Stimulated activated CD8-positive, alpha-beta memory T cell treated with anti-CD3 and anti-CD28 coated beads, Interleukin-4, amount 100 ng/mL, for 4 hours (primary cell): ENCODE measurements at places on chromosomes 1 and 21.

- DNase-seq: no peak
Observed at GRCh38 chr1:49389699-49390098, 613.0 kb upstream of the BEND5 start.

- no peak for DNase-seq
Observed at GRCh38 chr1:234965111-234965510, 163.5 kb downstream of the TOMM20 start.

GRCh38 chr21:29892379-29892778 lies 47.4 kb downstream of the GRIK1 start:
- DNase-seq: no peak

DNA sequence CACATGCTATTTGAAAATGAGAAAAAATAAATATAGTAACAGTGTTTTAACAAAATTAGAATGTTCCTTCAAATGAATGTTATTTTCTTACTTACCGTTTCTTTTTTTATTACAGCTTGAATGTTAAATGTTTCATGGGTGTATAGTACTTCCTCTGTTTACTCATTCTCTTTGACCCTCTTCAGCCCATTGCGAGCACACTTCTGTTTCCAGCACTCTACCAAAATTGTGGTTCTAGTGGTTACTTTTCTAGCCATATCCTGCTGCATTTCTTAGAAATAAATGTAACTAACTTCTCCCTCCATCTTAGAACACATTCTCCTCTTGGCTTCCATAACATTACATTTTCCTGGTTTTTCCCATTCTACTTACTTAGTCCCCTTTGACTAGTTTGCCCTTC lies 190.0 kb upstream of the C1orf105 start:
- DNase-seq: no peak

- no peak for DNase-seq
Observed at GRCh38 chr1:55623311-55623710, 408.1 kb upstream of the USP24 start.

DNA sequence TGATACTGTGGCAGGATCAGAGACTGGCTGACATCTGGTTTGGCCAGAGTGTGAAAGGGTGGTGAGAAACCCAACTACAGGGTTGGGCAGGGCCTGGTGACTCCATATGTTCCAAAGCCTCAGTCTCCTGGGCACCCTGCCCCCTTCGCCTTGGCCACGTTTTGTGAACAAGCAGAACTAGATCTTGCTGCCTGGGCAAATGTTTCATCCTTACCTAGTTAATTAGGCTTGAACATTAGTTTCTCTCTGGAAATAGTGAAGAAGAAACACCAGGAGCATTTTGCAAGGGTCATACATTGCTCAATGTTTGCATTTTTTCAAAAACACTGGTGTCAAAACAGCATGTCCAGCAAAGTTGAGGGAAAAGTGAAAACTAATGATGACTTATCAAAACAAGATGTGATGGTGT lies 60.5 kb downstream of the MAP3K7CL start:
- DNase-seq: no peak

DNA sequence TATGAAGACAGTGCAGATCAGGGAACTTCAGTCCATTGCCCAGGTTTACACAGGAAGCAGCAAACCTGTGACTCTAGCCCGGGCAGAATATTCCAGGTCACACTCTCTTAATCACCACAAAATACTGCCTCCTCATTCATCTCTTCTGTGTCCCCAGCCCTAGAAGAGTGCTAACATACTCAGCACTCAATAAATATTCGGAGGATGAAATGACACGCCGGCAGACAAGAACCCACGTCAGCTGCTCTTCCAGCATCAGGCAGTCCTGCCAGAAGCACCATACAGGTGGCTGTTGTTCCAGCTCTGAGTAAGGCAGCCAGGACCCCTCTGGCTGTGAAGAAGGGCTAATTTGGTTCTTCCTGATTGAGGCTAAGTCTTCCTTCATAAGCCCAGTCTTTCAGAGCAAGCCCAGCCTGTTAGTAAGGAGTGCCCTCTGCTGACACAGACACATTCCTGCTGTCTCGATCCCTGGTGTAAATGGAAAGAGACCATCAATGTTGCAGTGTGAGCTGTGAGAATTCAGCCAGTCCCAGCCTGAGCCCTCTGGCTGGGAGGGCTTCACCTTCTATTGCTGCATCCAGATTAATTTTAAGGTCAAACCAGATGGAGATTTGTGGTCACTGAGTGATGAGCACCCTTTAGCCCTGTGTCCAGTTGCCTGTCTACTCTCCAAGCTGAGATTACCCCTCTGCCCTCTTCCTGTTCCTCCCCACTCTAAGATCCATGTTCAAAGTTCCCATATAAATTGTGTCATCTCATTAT lies 45.0 kb upstream of the KIRREL1 start:
- DNase-seq: no peak

DNA sequence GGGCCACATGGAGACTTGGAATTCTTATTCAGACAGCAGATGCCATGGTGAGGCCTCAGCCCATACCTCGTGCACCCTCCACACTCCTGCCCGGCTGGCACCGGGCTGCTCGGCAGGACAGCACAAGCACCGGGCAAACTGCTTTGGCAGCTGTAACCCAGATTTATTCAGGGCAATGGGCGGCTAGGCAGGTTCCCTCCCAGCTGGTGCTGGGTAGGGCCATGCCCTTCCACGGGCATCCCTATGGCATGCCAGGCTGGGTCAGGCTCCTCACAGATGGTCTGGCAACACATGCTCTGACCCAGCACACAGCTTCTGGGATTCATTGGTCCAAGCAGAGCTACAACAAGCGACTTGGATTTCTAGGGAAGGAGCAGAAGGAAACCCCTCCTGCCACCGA lies 53.4 kb downstream of the ATP1A1 start:
- no peak for DNase-seq

GRCh38 chr1:154265586-154265985 lies 6.8 kb upstream of the HAX1 start:
- no peak for DNase-seq

GRCh38 chr21:46189959-46190490 lies 5.8 kb upstream of the SPATC1L start:
- DNase-seq: no peak

DNA sequence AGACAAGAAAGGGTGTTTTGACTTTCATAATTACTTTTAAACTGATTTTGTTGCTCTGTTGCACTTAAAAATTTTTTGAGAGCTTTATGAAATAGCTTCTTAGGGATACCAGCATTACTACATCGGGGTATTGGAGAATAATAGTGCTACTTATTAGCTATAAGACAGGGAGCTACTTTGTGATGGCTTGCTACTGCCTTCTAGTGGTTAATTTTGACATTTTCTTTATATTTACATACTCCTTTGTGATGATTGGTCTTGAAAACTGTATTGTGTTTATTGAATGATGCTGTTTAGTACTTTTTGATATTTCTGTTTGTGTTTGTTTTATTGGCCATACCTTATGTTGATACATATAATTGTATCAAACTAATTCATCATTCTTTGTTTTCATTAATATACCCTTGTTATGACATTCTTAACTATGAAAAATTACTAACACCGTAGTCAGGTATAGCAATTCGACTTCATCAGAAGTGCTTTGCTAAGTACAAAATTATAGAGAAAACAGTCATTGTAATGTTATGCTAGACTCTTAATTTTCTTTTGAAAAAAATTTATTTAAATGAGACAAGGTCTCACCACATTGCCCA lies 85.5 kb downstream of the CLIC4 start:
- DNase-seq: no peak

DNA sequence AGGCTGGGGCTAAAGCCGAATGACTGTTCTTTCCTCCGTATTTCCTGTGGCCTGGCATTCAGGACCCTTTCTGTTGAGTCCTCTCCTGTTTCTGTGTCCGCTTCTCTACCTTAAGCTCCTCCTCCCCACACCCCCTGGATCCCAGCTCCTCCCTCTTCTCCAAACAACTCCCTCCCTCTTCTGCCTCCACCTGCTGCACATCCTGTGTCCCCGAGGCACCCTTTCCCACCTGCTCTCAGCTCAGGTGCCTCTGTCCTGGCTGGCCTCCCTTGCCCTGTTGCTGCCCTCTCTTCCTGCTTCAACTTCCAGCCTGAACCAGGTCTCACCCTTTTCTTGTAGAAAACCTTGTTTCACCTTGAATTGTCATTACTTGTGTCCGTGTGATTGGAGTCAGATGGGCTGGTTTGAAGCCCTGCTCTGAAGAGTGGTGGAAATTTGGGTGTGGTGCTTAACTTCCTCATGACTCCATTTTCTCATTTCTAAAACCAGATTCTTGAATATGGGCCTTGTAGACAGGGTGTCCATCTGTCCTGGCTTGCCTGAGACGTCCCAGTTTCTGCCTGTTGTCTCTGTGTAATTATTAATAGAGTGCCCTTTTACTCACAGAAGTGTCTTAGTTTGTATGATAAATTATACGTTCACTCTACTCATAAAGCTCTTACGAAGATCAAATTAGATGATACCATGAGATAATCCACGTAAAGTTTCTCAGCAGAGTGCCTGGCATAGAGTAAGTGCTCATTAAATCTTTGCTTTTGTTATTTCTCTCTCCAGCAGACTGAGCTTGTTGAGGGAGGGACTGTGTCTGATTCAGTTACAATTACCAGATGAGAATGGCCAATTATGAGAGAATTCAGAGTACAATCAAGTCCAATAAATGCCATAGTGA lies 58.9 kb upstream of the TRABD2B start:
- DNase-seq: no peak

DNA sequence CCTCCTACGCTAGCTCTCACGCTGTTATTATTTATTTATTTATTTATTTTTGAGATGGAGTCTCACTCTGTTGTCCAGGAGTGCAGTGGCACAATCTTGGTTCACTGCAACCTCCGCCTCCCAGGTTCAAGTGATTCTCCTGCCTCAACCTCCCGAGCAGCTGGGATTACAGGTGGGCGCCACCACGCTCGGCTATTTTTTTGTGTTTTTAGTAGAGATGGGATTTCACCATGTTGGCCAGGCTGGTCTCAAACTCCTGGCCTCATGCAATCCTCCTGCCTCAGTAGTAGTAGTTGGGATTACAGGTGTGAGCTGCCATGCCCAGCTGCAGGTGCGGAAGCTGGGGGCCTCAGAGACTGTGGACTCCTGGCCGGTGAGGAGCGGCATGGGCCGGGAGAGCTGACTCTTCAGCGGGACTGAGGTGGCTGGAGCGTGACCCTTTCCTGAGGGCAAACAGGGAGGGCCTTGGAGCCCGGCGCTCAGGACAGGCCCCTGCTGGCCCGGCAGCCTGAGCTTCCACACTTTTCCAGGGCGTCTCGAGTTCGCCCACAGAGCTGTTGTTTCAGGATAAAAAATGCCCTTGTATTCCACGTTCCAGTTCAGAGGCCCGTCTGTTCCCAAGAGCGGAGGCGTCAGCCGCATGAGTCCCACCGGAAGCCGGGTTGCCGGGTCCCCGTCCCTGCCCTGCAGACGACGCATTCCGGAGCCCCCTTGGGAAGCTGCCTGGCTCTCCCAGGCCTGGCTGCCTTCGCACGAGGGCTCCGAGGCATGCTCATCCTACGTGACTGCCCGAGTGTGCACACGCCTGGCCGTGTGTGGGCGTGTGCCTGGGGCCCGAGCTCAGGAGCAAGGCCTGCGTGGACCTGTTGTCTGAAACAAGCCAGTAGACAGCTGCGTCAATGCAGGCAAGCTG lies 126.2 kb downstream of the SIK1 start:
- DNase-seq: no peak

- no peak for DNase-seq
Observed at GRCh38 chr1:227739636-227740035, 4.4 kb downstream of the SNAP47 start.

DNA sequence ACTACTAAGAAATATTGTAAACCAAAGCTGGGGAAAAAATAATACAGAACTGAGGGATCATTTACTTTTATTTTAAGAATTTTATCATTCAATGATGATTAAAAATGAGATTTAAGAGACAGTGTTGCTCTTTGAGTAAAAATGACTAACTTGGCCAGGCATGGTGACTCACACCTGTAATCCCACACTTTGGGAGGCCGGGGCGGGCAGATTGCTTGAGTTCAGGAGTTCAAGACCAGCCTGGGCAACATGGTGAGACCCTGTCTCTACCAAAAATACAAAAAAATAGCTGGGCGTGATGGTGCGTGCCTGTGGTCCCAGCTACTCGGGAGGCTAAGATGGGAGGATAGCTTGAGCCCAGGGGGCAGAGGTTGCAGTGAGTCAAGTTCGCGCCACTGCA lies 21.8 kb upstream of the PLEKHO1 start:
- no peak for DNase-seq
